SK-N-SH (cell line): ENCODE measurements at places on chromosomes 6 and 20. TPM values are rescaled to one million over a fixed set of nuclear protein-coding genes. Genes with fewer than 3 reads are reported as not detected.

DNA sequence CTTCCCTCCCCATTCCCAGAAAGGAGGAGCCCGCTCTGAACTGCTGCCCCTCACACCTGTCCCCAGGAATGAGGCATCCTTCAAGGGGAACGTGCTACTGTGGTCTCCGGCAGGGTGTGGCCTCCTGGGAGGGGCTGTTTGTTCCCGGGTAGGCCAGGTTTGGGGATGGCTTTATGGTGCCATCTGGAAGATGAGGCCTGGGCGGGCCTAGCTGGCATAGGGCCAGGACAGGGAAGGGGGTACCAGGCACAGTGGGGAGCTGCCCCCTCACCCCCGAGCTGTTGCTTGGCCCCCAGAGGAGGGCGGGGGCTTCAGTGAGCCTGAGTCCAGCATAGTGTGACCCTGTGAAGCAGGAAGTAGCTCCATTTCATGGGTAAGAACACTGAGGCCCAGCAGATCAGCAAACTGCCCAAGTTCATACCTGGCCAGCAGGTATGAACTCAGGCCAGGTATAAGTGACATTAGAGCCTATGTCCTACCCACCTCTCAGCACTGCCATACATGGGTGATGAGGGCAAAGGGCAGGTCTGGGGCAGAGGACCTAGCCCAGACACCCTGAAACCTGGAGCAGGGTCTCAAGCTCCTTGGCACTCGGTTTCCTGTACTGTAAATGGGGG is 17.5 kb upstream of the SPDEF start:
- peak; percentile 28 for DNase-seq
- H3K27me3 ChIP-seq: no peaks in the 10 kb centered on the region
- H3K27ac ChIP-seq: no peak overlapping the region
- no peaks in the 10 kb centered on the region; the same call in 1 of the 2 replicates for H3K4me1 ChIP-seq
- H3K36me3 ChIP-seq: no peaks in the 10 kb centered on the region

Gene PAK5
- 0.03 and 0.06 TPM in 2 replicates for polyA plus RNA-seq

GRCh38 chr20:33894798-33895197 is 83.7 kb downstream of the CHMP4B start:
- H3K27ac ChIP-seq: no peak overlapping the region
- H3K36me3 ChIP-seq: no peaks in the 10 kb centered on the region
- no peaks in the 10 kb centered on the region for H3K27me3 ChIP-seq
- DNase-seq: no peak

- peaks cover 72% of the 10 kb centered on the region for H3K36me3 ChIP-seq
- H3K4me3 ChIP-seq: peak overlapping the region; percentile 62
- H3K27me3 ChIP-seq: no peaks in the 10 kb centered on the region
- peak overlapping the region; percentile 74 for H3K27ac ChIP-seq
These were observed 5.6 kb downstream of the BRD2 start for GRCh38 chr6:32974016-32974333.

DNA sequence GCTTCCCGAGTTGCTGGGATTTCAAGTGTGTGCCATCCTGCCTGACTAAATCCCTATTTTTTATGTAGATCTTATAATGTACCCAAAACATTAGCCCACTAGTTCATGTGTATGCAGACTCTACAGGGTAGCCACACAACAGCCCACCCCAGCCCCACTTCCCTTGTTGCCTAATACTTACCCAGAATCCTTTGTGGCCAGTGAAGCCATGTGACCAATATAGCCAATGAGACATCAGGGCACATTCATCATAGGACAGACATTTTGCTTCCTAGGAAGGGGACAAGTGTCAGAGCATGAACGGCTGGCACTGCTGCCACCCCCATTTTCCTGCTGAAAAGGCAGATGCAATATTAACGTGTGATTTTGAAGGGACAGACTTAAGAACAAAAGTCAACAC is 36.0 kb upstream of the TCP11 start:
- H3K27ac ChIP-seq: peak overlapping the region; percentile 54
- no peak overlapping the region for H3K4me3 ChIP-seq
- DNase-seq: no peak
- H3K4me1 ChIP-seq: peaks cover 22% of the 10 kb centered on the region

DNA sequence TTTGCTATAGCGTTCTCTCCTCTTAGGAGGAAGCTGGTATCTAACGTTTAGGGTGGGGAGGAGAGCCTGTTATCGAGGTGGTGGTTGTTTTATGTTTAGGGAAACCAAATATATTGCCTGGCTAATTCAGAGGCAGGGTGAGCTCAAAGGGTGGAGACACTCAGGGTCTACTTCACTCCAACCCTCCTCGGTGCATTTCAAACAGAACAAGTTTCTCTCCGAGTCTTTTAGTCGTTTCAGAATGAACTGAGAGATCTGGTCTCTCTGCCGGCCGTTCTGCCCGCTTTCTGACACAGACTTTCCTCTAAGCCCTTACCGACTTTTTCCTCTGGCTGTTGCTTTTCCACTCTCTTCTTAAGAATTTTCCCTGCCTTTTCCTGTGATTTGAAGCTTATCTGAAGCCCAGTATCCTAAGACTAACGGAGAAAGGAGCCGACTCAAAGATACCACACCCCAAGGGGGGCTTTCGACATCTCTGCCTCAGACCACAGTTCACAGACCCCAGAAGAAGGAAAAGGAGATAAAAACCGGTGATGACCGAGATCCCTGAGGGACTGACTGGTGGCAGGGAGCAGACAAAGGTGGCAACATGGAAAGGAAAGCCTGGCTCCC is 865 bp downstream of the STK38 start:
- peak overlapping the region; percentile 91 for H3K27ac ChIP-seq
- H3K27me3 ChIP-seq: no peaks in the 10 kb centered on the region
- H3K4me1 ChIP-seq: peaks cover 17% of the 10 kb centered on the region
- H3K36me3 ChIP-seq: no peaks in the 10 kb centered on the region
- peak overlapping the region; percentile 78 for H3K4me3 ChIP-seq

Gene MICA
- polyA plus RNA-seq: 28.8 and 32.7 TPM in 2 replicates
